ENCODE measurements at places on chromosomes 5 and 9.
A peak's percentile ranks its signal among the peaks of the same experiment; 100 is the strongest.

DNA sequence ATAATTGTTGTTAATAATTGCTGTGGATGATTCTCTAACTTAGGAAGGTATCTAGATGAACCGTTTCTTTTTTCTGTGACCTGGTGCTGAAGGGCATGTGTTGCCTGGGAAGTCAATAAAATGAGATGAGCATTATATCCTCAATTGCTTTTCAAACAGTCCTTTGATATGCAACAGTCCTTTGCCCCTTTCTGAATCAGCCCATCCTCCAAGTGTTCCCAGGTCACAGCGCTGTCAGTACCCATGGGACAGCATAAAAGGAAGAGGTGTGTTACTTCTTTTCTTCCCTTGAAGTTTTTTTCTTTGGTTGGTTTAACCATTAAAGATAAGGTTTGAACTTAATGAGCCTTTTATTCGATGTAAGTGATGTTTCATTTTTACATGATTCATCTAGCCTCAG is 651.8 kb downstream of the SEMA5A start:
- DNase-seq: no peak

DNA sequence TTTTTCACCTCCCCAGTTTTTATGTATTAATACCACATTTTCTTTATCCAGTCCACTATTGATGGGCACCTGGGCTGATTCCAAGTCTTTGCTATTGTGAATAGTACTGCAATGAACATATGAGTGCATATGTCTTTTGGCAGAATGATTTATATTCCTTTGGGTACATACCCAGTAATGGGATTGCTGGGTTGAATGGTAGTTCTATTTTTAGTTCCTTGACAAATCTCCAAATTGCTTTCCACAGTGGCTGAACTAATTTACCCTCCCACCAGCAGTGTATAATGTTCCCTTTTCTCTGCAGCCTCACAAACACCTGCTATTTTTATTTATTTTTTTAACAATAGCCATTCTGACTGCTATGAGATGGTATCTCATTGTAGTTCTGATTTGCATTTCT is 340.2 kb downstream of the ADAMTS6 start:
- DNase-seq: no peak

DNA sequence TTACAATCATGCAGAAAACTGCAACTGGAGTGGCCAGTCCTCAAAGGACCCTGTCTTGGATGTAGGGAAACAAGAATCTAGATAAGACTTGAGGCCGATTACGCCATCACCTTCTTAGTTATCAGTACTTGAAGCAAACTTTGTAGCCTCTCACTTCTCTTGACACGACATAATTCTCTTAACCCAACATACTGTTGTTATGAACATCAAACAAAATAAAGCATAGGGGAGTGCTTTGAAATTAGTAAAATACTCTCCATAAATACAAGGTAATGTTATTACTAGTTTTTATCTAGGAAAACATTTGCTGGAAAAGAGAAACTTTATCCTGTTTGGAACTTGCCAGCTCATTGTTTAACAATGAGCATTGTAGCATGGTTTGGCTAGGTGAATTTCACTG is 574.9 kb upstream of the DMAC1 start:
- DNase-seq: no peak

GRCh38 chr5:83404182-83404716 is 67.3 kb upstream of the VCAN start:
- peak; percentile 26 for DNase-seq

GRCh38 chr9:312596-313320 is 98.1 kb downstream of the DOCK8 start:
- no peak for DNase-seq

DNA sequence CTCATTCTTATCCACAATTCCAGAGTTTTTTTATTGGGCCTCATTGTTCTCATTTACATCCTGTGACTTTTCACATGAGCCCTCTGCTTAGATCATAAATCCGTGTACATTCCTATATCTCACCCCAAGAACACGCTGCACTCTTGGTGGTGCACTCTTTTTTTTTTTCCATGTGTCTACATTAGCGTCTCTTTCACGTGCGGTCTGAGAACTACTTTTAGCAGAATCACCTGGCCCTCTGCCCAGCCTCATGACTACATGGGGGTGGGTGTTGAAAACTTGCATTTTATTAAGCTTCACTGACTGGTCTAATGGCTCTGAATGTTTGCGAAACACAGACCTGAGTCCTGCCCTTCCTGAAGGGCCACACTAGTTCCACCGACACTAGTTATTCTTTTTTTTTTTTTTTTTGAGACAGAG is 18.6 kb downstream of the C9orf57 start:
- peak; percentile 73 for DNase-seq

DNA sequence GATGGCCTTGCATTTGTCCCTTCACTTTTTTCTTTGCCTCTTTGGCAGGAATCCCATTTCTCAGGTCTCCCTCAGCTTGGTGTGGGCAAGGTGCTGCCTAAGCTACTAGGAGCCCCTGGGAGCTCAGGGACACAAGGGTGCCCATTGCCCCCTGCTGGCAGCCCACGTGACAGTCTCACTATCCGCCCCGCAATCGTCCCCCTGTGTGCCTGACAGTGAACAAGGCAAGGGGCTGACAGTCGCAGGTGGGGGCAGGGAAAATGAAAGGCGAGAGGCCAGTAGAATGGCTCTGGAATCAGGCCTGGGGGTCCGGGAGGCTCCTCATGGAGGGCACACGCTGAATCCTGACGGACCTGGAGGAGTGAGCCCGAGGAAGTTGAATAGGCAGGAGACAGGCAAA is 2.0 kb upstream of the PCDH12 start:
- DNase-seq: peak; percentile 56

DNA sequence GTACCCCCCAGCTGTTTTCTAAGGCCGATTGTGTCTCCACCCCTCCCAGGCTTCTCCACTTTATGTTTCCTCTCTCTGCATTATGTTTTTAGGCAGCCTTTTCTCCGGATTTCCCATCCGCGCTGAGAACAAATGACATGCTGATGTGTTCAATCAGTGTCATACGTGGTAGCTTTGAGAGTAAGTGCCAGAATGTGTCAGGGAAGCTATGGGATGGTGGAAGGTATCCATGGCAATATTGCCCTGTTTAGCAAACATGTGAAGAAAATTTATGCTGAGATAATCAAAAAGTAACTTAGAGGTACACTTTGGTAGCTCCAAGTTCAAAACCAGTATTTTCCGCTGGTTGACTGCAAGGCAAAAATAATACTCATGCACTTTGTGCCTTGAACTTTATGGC is 36.6 kb upstream of the LECT2 start:
- no peak for DNase-seq

DNA sequence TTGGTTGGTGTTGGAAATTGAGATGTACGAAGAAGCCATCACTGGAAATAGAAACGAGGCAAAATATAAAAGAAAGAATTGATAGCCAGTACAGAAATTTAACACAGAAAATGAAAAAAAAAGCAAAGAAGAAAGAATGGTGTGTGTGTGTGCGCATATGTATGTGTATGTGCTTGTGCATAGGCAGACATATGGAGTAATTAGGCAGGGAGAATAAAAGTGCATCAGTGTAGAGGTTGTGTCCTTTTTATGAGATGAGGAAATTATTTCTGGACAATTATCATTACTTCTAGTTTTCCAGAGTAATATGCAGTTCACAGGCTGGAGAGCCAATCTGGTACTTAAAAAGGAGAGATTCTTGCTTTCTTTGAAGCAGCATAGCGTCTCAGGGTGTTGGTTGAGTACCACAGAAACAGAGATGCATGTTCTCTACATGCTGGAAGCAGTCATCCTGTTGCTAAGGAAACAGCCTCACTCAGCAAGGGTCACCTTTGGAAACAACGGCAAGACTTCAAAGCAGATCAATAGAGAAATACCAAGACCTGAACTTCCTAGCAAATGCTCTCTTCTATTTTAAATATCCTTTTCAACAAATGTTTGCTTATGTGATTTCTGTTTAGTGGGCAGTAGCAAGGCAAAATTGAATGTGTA is 172.7 kb downstream of the TAF11L14 start:
- DNase-seq: no peak

GRCh38 chr5:139494832-139495231 is 12.3 kb upstream of the STING1 start:
- DNase-seq: no peak

GRCh38 chr5:83474991-83475390 is 3.4 kb downstream of the VCAN start:
- peak; percentile 25 for DNase-seq

DNA sequence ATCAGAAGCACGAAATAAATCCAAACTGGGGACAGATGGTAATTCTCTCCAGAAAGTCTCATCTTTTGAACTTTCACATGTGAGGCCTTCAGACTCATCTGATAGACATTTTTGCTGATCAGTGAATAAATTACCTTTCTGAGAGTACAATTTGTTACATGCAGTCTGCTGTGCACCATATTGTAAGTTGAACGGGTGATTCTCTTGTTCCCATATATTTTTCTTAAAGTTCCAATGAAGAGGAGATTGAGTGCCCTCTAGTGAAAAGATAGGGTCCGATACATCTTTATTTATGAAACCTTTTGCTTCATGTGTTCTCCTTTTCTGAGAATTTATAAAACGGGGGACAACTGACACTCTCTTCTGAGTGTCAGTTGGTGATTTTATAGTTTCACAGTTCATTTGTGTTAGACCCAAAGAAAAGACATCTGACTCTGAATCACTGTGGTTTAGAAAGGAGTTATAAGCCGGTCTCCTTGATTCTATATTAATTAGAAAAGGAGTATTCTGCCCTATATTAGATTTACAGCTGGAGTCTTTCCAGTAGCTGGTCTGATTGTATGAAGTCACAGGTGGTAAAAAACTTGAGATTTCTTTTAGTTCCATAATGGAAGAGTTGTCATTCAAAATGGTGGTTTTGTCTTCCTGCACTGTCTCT is 30.4 kb downstream of the GNG10 start:
- no peak for DNase-seq

- DNase-seq: no peak
Observed at GRCh38 chr5:142143878-142144277, 35.3 kb downstream of the NDFIP1 start.

- DNase-seq: no peak
Observed at GRCh38 chr5:112697322-112697721, 40.4 kb upstream of the APC start.

DNA sequence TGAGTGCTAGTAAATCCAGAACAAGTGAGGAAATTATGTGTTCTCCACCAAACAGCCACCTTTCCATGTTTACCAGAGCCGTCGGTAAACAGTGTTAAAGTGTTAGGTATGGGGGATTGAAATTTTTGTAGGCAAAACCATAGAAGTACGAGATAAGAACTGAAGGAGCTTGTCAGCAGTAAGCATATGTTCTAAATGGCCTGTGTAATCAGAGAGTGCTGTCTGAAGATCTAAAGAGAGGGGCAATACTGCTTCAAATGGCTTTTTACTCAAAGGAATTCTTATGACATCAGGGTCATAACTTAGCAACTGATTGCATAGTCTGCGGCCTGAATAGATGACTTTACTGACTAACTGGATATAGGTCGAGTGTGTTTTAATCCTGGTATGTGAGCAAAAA is 13.4 kb upstream of the TEX10 start:
- DNase-seq: no peak

GRCh38 chr5:132813599-132814502 is 749 bp downstream of the SOWAHA start:
- peak; percentile 48 for DNase-seq

GRCh38 chr9:17734674-17735073 is 155.8 kb downstream of the SH3GL2 start:
- DNase-seq: no peak

DNA sequence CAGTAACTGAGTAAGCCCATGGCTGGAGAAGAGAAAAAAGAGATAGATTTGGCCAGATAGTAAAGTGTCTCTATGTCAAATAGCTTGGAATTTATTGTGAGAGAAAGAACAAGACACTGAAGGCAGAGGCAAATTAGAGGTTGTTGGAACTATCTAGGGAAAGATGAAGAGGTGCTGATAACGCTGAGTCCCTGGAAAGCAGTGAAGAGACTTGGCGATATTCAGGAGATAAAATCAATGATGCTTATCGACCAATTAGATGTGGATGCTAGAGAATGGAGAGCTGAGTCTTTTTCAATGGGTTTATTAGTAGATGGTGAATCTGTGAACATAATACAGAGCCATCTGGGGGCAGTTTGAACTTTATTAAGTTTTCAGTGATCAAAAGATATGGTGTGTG is 48.6 kb upstream of the GABRA1 start:
- no peak for DNase-seq

DNA sequence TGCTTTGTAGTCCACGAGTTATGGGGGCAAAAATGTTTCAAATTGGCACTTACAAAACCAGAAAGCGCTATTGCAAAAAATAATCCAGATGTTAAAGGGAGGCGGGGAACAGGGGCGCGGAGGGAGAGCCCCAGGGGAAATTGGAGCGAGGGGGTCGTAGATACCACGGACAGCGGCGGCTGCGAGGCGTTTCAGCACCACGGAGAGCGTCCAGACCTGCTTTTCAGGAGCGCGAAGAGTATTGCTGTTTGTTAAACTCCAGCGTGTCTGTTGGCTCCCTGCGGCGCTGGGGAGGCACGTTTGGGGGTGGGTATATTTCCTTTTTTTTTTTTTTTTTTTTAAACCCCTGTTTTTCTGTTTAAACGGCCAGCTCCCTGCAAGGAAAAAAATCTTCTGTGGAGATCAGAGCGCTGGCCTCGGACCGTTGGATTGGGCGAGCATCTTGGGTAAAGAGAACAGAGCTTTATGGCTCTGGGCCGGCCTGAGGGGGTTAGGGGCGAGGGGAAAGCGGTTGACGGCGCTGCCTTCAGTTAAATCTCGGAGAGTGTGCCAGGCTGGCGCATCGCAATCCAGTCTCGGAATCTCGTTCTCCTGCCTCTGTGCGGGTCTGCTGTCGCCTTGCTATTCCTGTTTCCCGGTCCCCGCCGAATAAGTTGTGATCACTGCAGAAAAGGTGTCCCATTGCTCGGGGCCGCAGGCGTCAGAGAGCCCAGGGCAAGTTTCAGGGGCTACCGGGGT is at the start of gene GLRA1:
Gene GLRA1 (minus strand): TSS at position 288 of the 738 bp plus-strand sequence. CDS start 302 bp downstream, outside the sequence.
- DNase-seq: peak; percentile 78

GRCh38 chr9:94861589-94862272 is 135.2 kb downstream of the AOPEP start:
- no peak for DNase-seq

GRCh38 chr5:2203774-2204173 is 321.0 kb upstream of the IRX4 start:
- DNase-seq: no peak

GRCh38 chr5:40165789-40166728 is 513.7 kb upstream of the PTGER4 start:
- DNase-seq: no peak

- DNase-seq: no peak
Observed at GRCh38 chr5:143933451-143933850, 121.5 kb downstream of the HMHB1 start.

DNA sequence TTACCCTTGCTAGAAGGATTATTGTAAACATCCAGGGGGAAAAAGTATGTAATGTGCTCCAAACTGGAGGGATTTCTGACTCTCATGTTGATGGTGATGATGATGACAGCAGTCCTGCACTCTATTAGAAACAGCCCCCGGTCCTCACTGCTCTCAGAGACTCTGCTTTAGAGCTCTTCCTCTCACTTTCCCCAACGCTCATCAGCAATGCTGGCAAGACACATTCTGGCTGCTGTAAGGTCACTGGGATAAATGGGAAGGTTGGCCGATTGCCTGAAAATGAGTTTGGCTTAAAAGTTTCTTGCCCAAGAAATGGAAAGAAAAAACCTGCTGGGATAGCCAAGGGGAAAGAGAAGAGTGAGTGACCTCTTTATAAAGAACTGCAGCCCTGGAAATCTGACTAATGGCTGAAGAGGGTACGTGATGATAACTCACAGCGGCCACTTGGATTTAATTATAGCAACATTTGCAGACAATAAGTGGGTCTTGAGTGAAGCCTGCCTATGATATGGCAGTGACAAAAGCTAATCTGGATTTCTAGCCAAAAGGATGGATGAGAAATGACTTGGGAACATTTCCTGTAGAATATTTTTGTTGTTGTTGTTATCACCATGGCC is 235.8 kb downstream of the TMEM38B start:
- no peak for DNase-seq
